Ascending aorta (tissue), 2 donors: ENCODE measurements at places on chromosomes 16 and 17.

DNA sequence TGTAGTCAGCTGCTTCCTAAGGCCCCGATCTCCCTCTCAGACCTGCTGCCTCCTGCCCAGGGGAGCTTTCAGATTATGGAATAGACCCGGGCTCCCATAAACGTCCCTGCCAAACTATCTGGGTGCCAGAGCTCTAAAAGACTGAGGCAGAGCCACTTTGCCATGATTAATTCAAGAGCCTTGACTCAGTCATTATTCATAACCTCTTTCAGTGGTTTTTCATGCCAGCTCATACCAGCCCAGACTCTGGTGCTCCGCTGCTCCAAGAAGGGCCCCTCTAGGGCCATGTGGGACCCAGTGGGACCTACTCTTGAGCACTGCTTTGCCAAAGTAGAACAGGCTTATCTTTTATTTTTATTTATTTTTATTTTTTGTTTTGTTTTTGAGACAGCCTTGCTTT lies 23.9 kb downstream of the DNAI2 start:
- no peak for DNase-seq

- no peak for DNase-seq
These were observed 199.9 kb downstream of the LGALS9B start for GRCh38 chr17:20267459-20267842.

GRCh38 chr17:50129728-50130558 lies at the start of gene SAMD14:
Gene SAMD14 (minus strand): TSS chr17:50130160. CDS start chr17:50124959, 5,201 bp downstream.
- no peak for DNase-seq

DNA sequence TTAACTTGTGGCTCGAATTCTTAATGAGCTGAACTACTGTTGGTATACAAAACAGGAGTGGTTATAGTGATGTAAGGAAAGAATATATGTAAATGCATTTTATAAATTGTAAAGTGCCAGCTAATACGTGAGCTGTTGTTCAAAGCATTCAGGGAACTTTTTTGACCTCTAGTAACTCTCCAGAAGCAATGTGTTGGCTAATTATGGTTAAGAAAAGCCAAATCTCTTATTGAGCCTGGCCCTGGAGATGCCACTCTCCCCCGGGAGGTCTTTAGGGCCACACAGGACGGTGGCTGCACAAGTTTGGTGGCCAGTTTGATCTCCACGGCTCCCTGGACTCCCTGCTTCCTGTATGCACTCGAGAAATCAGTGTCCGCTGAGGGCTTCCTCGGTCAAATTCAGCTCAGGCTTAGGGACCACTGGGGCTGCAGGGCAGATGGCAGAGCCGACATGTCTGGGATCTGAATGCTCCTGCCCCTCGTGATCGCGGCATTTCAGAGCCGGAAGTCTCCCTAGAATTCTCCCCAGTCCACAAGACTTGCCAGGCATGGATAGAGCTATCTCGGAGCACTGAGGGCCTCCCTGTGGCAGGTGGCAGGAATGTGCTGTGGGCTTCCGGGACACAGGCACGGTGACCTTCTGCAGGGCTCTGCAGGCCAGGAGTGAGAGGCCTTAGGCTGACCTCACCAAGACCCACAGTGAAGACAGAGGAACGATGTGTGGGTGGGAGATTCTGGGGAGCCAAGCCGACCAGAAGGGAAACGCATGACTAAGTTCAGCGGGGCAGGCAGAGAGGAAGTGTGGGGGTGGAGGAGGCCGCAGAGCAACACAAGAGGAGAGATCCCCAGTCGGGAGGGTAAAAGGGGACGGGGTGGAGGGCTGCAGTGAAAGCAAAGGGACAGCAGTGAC lies 18.6 kb upstream of the PITPNM3 start:
- no peak for DNase-seq

- no peak for DNase-seq
These were observed 791 bp upstream of the PLD6 start for GRCh38 chr17:17206913-17207335.

DNA sequence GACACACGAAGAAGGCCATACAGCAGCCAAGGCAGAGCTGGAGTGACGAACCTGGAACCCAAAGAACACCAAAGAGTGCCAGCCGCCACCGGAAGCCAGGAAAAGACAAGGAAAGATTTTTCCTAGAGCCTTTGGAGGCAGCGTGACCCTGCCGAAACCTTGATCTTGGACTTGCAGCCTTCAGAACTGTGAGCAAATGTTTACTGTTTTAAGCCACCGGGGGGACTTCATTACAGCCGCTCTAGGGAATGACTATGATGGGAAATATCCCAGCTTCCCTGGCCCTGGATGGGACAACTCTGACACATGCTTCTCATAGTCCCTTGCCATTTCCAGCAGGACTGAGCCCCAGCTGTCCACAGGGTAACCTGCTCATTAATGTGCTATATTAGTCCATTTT lies 270.6 kb downstream of the HAPSTR1 start:
- no peak for DNase-seq

- no peak for DNase-seq
These were observed 14.7 kb upstream of the CTCF start for GRCh38 chr16:67547423-67548264.

- no peak for DNase-seq
These were observed 72.7 kb downstream of the STH start for GRCh38 chr17:46071796-46072195.

DNA sequence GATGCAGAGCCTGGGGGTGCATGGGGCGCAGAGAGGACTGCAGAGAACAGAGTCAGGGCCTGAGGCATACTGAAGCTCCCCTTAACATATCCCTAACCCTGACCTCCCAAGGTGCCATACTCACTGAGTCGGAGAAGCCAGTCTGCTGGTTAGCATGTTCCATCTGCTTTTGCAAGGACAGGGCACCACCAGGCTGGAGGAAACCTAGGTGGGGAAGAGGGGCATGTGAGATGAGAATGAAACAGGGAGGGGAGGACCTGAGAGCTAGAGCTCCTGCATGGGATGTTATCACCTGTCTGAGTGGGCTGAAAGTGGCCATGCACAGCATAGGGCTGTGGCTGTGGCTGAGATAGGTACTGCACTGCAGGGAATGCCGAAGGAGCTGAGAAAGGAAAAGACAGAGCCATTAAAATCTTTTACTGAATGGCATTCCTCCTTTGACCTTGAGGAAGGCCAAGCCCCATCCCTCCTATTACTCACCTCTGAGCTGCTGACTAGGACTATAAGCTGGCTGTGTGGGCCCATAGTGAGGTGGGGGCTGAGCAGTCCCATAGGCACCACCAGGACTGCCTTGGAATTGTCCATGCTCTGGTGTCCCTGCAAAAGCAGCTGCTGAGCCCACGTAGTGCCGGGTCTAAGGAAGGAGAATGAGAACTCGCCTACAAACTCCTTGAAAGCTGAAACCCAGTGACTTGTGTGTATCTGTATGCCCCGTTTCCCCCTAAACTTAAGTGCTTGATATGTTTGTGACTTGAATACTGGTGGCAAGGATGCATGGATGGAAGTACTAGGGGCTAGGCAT lies 1.9 kb downstream of the GPS2 start:
- DNase-seq, result no peak

DNA sequence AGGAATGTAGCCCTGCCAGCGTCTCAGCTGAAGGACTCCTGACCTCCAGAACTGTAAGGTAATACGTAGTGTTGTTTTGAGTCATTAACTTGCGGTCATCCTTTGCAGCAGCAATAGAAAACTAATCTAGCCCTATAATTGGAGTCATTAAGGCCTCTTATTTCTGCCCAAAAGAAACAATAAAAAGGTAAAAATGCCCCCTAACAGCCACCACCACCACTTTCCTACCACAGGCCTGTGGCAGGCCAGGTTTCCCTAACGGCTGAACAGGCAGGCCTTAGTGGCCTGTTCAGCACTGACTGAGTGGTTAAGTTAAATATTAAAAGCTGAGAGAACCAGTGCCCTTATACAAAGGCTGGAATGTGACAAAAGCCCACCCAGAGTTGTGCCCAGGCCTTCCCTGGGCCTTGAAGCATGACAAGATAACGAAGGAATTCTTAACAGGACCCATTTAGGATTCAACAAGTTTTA lies 286.5 kb upstream of the ERCC4 start:
- no peak for DNase-seq

DNA sequence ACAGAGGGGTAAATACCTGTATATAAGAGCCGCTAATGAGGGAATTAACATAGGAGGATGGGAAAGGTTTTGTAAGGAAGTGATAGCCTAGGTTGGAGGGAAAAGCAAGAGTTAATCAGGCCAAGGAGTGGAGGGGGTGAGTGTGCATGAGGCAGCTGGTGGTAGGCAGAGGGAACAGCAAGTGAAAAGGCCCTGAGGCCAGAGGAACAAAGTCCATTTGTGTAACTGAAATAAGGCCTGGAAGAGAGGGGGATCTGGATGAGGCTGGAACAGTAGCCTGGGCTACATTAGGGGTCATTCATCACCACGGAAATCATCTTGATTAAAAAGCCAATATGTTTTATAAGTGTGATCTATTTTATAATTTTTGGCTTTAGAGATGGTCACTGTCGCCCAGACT lies 45.7 kb downstream of the FZD2 start:
- no peak for DNase-seq

DNA sequence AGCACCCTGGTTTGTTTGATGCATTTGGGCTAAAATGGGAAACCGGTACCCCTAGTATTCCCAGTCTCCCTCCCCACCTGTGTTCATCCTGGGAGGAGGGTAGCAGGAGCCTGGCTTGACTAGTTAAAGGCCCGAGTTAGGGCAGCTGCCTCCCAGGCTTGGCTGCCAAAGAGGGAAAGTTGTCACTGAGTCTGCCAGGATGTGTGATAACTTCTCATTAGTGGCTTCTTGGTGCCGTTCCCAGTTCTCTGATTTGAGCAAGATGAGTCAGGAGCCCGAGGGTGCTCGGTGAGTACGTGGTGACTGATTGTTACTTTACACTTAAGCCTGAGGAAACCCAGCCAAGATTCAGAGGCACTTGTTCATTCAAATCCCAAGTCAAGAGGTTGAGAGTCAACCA lies 2.5 kb downstream of the KRT32 start:
- no peak for DNase-seq

- no peak for DNase-seq
These were observed 3.3 kb downstream of the DOK4 start for GRCh38 chr16:57482845-57483545.

GRCh38 chr16:1107141-1107540 lies 11.1 kb upstream of the C1QTNF8 start:
- DNase-seq, result no peak

GRCh38 chr17:17560975-17561374 lies 30.5 kb downstream of the PEMT start:
- no peak for DNase-seq

DNA sequence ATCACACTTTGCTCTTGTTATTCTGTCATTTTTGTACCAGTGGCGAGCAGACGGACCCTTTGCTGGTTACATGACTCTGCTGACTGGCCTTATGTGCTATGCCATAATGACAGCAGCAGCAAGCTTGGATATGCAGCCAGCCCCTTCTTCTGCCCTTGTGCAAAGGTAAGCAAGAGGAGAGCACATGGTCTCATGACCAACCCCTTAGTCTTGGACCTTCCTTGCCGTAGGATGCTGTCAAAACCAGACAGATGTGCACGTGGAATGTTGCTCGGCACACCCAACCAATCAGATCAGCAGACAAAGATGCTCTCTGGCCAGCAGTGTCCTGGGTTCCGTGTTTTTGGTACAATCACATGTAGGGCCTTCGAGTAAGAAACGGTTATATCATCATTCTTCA lies 4.8 kb upstream of the N4BP1 start:
- no peak for DNase-seq

GRCh38 chr17:57782647-57783337 lies 37.7 kb upstream of the CCDC182 start:
- no peak for DNase-seq

GRCh38 chr16:1407753-1408152 lies 6.8 kb downstream of the UNKL start:
- no peak for DNase-seq

- DNase-seq, result no peak
These were observed 12.3 kb downstream of the CDH1 start for GRCh38 chr16:68749432-68749831.

DNA sequence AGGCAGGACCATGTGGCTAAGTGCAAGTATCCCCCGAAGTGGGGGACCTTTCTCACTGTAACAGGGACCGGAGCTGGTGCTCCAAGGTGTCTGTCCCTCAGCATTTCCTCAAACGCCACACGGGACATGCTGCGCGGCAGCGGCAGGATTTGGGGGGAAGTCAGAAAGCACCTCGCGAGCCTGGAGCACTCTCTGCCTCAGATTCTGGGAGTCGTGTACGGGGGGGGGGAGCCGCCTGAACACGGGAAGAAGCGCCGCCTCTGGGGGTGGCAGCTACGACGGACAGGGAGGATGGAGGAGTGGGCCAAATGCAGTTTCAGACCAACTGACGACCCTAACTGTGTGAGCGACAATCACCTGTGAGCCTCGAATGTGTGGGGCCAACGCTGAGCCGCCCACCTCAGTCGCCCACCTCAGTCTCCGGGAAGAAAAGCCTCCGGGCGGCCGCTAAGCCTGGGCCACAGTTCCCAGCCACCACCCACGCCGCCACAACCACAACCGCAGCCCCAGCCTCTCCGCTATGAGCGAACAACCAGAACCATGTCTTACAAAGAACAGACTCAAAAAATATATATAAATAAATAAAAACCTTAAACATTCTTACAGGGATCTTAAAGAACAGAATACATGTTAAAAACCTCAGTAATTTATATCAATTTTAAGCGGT lies 8.8 kb upstream of the TRAP1 start:
- DNase-seq, result no peak
